ENCODE measurements at places on chromosomes 4 and X. TPM values are rescaled to one million over a fixed set of nuclear protein-coding genes. Genes with fewer than 3 reads are reported as not detected.

The FGFR3 gene
- 829 TPM for total RNA-seq

The CNGA2 gene
- total RNA-seq = not detected

DNA sequence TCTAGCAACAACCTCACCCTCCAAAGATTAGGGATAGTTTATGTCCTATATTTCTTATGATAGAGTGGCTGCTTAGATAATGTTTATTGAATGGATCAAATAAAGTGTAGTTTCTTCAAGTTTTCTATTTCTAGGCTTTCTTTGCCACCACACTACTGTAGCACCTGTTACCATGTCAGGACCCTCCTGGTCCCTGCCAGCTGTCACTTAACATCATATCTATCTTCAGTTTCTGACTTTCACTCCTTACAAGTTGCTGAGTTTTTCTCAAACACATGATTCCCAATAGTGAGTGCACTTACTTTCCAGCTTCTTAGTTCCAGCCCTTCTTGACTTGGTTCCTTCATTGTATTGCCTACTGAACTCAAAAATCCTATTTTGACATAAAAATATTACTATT lies 593.9 kb upstream of the PITX2 start:
- DNase-seq = no peak

GRCh38 chr4:174099712-174100111 lies 183.8 kb downstream of the FBXO8 start:
- no peak for DNase-seq

DNA sequence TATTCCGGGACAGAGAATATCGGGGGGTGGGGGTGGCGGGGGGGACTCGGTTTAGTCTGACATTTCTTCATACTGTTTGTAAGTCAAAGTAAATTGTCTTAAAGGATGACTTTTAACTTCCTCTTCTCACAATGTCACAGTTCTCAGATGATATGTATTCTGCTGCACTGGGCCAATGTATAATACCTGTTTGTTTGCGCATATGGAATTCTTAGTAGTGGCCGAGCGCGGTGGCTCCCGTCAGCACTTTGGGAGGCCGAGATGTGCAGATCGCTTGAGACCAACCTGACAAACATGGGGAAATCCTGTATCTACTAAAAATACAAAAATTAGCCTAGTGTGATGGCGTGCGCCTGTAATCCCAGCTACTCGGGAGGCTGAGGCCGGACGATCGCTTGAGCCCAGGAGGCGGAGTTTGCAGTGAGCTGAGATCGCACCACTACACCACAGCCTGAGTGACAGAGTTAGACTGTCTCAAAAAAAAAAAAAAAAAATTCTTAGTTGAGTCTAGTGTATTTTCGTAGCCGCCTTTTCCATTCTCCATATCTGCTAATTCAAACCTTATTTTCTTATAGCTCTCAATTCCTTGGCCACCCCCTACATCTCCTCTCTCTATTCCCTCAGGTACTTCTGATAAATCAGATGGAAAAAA lies 851 bp downstream of the POLR2B start:
- no peak for DNase-seq
